A549 treated with CpdA at 1 μM for 4 hours (cell line): ENCODE measurements at places on chromosomes 3 and 15. TPM values are rescaled to one million over a fixed set of nuclear protein-coding genes. Genes with fewer than 3 reads are reported as not detected.

The EID1 gene
- 106 to 131 TPM (median 113 TPM) in 5 replicates for total RNA-seq

The SIDT1 gene
- 0.37 to 0.56 TPM (median 0.46 TPM) in 5 replicates for total RNA-seq

The CCR9 gene
- not detected in 5 replicates for total RNA-seq

The BCHE gene
- total RNA-seq, result 0.54 to 1.4 TPM (median 0.94 TPM) in 5 replicates

The NR2E3 gene
- 0.17 to 0.38 TPM (median 0.21 TPM) in 4 of 5 replicates, not detected in the other for total RNA-seq

The KBTBD13 gene
- not detected in 5 replicates for total RNA-seq

The AGBL1 gene
- not detected in 5 replicates for total RNA-seq

The CP gene
- 3.4 to 8.3 TPM (median 5.9 TPM) in 5 replicates for total RNA-seq

The FOXP1 gene
- total RNA-seq, result 8.3 to 12.0 TPM (median 9.5 TPM) in 5 replicates

The ECE2 gene
- total RNA-seq, result not detected in 5 replicates
